ENCODE measurements at places on chromosomes 3 and 15.

GRCh38 chr3:134381831-134382442 lies 7.7 kb upstream of the AMOTL2 start:
- no peak for DNase-seq

DNA sequence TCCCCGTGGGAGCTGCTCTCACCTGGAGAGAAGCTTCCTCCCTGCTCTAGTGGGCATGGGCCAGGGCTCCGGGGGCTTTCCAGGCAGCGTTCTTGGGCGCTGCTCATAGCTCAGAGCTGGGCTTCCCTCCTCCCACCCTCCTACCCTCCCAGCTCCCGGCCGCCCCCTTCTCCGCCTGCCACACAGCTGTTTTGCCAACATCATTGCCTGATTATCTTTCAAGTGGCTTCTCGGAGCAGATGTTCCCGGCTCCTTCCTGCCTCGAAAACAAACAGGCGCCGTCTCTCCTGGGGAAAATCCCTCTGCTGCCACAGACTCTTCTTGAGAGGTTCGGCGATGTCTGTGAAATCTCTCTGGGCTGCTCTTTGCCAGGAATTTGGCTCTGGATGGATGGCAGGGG lies 195.6 kb downstream of the RPLP1 start:
- DNase-seq = no peak

GRCh38 chr3:76873532-76874242 lies 166.2 kb upstream of the ROBO2 start:
- no peak for DNase-seq

DNA sequence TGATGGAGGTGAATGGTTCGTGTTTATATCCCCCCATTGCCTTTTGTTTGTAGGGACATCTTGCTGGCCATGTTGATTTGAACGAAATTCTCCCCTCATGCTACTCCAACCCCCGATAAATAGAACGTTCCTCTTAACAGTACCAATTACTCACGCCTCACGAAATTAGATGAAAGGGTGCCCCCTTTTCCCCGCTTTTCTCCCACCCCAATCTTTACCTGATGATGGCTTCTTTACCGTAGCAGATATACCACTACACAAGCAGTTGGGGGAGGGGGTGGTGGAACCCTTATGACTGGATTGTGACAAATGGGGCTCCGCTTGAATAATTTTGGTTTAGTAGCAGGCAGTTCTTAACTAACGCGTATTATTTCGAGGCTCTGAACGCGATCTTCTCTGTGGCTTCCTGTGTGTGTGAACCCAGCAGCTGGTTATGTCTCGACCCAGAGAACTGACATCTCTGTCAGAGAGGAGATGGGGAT lies 1.1 kb downstream of the PIAS1 start:
- DNase-seq = no peak

DNA sequence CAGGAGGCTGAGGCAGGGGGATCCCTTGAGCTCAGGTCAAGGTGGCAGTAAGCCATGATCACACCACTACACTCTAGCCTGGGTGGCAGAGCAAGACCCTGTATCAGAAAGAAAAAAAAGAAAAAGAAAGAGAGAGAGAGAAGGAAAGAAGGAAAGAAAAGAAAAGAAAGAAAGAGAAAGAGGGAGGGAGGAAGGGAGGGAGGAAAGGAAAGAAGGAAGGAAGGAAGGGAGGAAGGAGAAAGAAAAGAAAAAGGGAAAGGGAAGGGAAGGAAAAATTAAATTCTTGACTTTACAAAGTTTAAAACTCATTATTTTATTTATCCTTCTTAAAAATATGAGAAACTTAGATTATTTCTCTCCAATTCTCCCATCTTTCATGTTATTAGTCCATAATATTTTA lies 17.1 kb upstream of the IDH2 start:
- no peak for DNase-seq

DNA sequence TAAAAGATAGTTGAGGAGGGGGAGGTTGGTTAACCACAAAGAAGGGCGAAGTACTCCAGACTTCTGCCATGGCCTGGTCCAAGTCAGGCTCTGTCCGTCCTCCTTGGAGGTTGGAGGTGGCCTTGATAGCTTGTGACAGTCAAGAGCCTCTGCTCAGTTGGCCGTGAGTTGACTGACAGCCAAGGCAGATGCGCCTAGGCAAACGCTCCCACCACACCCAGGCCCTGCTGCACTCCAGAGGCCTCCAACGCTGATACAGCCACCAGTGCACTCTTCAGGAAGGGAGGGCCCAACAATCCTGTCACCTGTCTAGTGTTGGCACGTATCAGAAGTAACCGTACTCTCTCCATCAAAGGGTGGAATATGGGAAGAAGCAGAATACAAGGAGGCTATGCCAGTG lies 9.3 kb downstream of the RBPMS2 start:
- DNase-seq = no peak

DNA sequence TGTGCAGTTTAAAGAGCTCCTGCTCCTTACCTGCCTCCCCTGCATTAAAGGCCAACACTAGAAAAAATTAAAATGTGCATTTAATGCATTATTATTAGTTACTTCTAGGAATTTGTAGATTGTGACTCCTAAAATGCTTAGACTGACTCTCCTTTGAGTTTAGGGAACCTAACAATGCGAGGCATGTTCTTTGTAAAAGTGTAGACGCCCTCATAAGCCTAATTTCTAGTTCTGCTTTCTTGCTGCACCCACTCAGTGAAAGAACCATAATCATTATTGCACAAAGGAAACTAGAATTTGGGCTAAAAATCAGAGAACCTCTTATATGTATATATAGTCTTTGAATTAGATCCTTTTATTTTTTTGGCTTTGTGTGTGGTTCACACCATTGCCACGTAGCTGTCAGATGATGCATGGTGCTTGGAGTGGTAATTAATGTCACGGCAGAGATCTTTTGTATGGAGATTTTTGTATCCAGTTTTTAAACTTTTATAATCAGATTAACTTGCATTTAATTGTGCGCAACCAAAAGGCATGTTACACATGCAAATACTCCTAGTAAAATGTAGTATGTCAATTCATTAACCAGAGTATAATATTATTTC lies 710 bp downstream of the ABHD10 start:
- no peak for DNase-seq

DNA sequence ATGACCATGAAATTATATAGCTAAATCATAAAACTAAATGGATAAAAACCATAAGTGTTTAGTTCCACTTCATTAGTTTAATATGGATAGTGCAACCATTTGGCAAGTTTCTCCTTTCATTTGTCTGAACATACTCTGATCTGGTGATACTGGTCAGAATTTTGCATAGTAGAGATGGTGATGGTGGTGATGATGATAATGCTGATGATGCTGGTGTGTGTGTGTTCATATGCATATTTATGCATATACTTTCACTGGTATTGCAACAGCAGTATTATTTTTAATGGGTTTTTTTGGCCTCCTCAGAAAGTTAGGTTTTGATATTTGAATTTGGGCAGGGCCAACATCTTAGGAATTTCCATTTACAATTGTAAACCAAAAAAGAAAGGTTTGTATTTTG lies 76.4 kb downstream of the SLMAP start:
- no peak for DNase-seq

GRCh38 chr15:90388462-90389380 lies 679 bp downstream of the IQGAP1 start:
- no peak for DNase-seq

- no peak for DNase-seq
Measured at GRCh38 chr15:69758291-69758771, 305.7 kb downstream of the RPLP1 start.

GRCh38 chr3:180690061-180690460 lies 10.8 kb upstream of the CCDC39 start:
- peak; percentile 23 for DNase-seq

DNA sequence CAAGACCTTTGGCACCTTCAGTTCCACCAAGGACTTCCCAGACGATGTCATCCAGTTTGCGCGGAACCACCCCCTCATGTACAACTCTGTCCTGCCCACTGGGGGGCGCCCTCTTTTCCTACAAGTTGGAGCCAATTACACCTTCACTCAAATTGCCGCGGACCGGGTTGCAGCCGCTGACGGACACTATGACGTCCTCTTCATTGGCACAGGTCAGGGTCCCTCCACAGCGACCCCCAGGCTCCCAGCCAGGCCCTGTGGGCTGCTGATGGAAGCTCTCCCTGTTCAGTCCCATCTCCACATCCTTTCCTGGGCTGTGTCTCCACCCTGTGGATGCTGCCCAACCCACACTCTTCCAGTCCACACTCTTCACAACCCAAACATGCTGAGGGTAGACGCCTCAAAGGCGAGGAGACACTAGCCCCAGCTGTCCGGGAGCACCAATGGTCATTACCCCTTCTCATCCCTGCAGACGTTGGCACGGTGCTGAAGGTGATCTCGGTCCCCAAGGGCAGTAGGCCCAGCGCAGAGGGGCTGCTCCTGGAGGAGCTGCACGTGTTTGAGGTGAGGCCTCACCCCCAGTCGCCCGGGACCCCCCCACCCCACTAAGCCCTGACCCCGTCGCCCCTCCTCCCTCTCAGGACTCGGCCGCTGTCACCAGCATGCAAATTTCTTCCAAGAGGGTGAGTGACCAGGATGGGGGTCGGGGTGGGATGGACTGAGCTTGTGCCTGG lies 4.3 kb upstream of the LSMEM2 start:
- no peak for DNase-seq

- no peak for DNase-seq
Measured at GRCh38 chr3:195212033-195212748, 58.8 kb downstream of the XXYLT1 start.

DNA sequence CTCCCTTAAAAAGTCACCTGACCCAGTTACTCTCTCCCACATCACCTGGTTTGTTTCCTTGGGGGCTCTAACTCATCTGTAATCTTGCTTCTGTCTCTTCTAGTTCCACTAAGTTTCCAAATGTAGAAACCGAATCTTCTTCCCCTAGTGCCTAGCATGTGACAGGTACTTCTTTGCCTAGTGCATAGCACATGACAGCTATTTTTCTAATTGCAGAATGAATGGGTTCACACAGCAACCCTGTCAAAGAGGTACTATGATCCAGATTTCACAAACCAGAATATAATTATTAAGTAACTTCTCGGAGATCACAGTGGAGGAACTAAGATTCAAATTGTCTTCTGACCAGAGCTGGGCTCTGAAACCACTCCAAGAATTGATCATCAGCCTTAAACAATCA lies 7.4 kb downstream of the DPH3 start:
- DNase-seq = no peak

DNA sequence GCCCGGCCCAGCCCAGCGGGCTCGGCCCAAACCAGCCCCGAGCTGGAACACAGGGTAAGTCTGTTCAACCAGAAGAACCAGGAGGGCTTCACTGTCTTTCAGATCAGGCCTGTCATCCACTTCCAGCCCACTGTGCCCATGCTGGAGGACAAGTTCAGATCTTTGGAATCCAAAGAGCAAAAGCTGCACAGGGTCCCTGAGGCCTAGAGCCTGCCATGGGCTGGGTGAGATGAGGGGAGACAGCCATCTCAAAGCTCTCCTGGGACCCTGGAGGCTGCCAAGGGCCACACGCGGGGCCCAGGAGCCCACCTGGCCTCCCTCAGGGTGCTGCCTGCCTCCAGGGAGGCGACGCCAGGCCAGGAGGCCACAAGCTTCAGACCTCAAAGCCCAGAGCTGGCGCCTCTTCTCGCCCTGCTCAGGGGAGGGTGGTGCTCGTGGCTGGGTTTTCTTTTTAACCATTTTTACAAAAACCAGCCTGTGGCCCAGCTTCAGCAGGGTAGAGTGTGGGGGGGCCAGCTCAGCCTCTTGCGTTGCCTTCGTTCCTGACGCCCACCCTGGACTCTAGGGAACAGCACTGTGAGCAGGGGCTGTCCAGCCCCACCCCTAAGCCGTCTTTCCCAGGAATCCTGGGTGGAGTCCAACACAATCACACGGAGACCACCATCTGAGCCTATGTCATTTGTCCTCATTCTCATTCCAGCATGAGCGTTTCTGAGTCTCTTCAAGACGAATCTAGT lies 107.0 kb downstream of the ETFA start:
- DNase-seq = no peak

GRCh38 chr3:188497021-188497420 lies 343.1 kb downstream of the LPP start:
- no peak for DNase-seq

DNA sequence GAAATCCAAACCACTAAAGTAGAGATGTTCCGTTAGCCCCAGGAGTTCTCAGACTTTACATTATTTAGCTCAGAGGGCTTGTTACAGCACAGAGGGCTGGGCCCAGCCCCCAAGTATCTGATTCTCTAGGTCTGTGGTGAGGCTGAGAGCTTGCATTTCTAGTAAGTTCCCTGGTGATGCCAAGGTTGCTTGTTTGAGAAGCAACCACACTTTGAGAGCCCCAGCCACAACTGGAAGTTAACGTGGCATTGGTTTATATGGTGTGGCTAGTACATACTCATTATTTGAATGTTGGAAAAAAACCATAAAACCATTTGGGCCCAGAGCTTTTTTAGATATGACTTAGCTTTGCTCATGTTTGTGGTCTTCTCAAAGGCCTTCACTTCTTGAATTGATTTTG lies 35.9 kb downstream of the PRR23E start:
- DNase-seq = no peak

- no peak for DNase-seq
Measured at GRCh38 chr3:151895478-151896241, 22.2 kb downstream of the SUCNR1 start.

DNA sequence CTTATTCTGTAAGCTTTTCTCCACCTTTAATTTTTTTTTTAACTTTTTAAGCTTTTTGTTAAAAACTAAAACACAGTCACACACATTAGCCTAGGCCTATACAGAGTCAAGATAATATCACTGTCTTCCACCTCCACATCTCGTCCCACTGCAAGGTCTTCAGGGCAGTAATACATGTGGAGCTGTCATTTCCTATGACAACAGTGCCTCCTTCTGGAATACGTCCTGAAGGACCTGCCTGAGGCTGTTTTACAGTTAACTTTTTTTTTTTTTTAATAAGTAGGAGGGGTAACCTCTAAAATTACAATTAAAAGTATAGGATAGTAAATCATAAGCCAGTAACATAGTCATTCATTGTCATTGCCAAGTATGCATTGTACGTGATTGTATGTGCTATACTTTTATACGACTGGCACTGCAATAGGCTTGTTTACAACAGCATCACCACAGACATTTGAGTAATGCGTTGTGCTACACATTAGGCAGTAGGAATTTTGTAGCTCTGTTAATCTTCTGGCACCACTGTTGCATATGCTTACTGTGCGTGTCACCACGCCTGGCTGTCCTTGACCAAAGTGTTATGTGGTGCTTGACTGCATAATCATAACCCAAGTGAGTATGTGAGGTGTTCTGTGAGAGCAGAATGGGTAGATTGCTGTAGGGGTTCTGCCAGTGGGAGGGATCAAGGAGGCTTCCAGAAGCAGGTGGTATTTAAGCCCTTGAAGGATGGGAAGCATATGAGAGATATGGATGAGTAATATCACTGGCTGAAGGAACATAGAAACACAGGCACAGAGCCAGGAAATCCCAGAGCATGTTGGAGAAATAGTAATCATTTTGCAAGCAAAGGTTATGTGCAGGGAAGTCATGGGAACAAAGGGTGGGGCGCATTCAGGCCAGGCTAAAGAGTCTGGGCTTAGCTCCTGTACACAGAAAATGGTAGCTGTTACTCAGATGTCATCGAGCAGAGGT lies 18.3 kb downstream of the FBXO22 start:
- no peak for DNase-seq

- DNase-seq = no peak
Measured at GRCh38 chr3:42647821-42648459, 5.6 kb upstream of the ZBTB47 start.
